CD4-positive, alpha-beta T cell treated with Interleukin-17A for 1 hour (primary cell): ENCODE measurements at places on chromosomes 7 and 10.

DNA sequence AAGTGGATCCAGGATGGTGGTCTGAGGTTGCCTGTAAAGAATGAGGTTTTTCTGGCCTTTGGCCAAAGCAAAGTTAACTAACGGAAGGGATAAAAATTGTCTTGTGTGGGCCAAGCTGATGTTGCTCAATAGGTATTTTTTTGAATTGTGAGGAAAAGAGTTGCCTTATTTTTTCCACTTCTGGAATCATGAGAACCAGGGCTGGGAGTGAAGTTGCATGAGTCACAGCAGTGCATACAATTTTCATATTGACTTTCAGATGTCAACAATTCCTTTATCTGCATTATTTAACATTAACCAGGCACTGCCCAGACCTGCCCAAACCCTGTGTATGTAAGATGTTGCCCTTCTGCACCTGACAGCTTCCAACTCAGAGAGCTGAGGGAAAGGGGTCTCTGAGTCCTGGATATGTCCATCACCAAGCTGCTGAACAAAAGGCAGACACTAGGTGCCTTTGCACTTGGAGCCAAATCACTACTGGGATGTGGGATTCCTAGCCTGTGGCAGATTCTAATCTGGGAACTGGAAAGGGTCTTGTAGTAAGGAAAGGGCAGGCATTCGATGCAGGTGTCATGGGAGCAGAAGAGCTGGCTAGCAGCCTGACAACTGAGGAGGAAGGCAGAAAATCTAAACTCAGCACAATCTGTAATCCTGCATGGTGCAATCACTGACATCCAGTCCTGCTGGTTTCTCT lies 52.3 kb upstream of the SLC35B4 start:
- no peak for DNase-seq

DNA sequence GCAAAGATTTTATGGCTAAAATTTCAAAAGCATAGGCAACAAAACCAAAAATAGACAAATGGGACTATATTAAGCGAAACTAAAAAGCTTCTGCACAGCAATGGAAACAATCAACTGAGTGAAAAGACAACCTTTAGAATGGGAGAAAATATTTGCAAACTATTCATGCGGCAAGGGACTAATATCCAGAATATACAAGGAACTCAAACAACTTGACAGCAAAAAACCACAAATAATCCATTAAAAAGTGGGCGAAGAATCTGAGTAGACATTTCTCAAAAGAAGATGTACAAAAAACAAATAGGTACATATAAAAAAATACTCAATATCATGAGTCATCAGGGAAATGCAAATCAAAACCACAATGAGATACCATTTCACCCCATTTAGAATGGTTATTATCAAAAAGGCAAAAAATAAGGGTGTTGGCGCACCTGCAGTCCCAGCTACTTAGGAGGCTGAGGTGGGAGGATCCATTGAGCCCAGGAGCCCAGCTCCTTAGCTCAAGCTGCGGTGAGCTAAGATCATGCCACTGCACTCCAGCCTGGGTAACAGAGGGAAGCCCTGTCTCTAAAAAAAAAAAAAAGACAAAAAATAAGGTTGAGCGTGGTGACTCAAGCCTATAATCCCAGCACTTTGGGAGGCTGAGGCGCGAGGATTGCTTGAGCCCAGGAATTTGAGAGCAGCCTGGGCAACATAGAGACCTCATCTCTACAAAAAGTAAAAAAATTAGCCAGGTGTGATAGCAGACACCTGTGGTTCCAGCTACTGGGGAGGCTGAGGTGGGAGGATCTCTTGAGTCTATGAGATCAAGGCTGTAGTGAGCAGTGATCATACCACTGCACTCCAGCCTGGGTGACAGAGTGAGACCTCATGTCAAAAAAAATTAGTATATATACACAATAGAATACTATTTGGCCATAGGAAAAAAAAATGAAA lies 4.2 kb upstream of the CCM2 start:
- DNase-seq = peak; percentile 61

GRCh38 chr7:94769724-94770123 lies 113.8 kb upstream of the SGCE start:
- no peak for DNase-seq

DNA sequence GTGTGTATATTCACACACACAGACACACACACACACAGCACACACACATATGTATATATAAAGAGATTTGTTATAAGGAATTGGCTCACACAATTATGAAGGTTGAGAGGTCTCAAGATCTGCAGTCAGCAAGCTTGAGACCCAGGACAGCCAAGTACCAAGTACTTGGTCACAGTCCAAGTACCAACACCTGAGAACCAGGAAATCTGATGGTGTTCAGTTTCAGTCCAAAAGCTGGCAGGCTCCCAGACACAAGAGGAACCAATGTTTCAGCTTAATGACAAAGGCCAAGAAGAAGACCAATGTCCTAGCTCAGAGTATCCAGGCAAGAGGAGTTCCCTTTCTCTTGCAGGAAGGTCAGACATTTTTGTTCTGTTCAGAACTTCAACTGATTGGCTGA lies 780.2 kb downstream of the MAGI2 start:
- DNase-seq = no peak

GRCh38 chr10:22911889-22912762 lies 15.7 kb upstream of the ARMC3 start:
- DNase-seq = no peak

DNA sequence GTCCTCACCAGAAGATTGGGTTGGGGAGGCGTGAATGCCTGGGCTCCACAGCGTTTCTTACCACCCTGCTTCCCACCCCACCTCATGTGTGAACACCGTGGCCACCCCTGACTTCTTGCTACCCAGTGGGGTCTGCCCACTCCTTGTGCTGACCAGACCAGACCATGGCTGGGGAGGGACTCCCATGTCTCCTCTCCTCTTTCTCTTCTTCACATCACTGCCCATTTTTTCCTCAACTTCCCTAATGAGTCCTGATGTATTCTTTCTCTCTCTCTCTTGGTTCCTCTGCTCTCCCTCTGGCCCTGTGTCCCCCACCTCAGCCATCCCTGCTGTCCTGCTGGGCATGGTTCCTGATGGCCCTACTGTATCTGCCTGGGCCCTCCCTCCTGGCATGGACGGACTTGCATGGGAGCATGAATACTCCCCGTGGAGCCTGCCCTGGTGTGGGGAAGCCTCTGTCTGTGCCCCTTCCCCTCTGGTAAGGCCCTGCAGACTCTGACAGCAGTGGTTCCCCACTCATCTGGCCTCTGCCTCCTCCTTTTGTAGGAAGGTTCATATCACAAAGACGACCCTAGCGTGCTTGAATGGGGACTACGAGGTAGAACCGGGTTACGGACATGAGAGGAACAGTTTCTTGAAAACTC lies 85.5 kb downstream of the ADCY1 start:
- no peak for DNase-seq

GRCh38 chr7:139571190-139571589 lies 47.7 kb downstream of the CLEC2L start:
- DNase-seq = no peak

GRCh38 chr10:14555807-14556206 lies 218.9 kb downstream of the FAM107B start:
- no peak for DNase-seq

- no peak for DNase-seq
Measured at GRCh38 chr10:112915590-112916572, 34.2 kb upstream of the TCF7L2 start.

- no peak for DNase-seq
Measured at GRCh38 chr10:85575441-85575840, 791.2 kb downstream of the GRID1 start.

DNA sequence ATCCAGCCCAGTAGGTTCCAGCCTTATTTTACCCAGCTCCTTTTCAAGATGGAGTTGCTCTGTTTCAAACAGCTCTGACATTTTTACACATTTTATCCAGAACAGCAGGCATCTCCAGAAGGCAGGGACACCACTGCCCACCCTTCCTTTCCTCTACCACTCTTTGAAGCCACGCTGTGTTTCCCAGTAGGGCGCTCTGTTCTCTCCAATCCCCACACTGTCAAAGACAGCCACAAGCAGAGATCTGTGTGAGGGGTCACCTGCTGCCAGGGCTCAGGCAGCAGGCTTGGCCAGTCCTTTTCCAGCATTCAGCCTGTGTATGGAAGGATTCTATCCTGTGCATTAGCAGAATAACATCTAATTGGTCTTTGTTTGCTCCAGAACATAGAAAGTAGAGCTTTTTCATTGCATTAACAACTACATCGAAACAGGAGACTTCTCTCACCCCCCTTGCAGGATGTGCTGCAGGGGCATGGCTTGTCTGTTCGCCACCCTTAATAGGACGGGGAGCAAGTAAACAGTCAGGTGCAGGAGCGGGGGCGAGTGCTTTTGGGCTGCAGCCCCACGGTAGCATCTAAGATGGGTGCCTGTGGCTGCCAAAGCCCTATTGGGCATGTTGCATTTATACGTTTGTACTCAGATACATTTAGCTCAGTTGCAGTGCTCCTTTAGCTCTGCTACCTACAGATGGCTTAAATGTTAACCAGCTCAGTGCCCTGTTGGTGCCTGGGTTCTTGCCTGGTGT lies 326.1 kb downstream of the GALNT17 start:
- no peak for DNase-seq

- no peak for DNase-seq
Measured at GRCh38 chr7:149175150-149175549, 20.2 kb upstream of the ZNF282 start.

GRCh38 chr10:11823122-11823988 lies at the start of gene PROSER2:
PROSER2 (plus strand) TSS chr10:11823356; CDS start chr10:11852078, 28,722 bp downstream.
- no peak for DNase-seq

DNA sequence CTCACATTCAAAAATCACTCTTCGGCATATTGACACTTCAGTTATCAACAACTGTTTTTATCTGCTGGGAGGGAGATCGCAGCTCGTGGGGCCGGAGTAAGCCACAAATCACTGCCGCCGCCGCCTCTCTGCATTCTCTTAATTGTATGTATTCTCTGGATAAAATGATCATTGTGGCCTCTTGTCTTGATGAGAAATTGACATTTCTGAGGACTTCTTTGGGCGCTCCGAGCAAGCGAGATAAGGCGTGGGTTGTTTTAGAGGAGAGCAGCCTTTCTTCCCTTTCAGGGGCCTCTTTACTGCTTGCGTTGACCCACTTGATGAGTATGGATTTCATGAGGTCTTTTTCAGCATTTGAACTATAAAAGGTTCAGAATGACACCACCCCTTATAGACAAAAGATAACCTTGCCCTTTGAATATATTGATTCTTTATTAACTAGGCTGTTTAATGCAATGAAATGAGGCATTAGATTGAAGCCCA lies 130.6 kb downstream of the EBF3 start:
- DNase-seq = no peak

- DNase-seq = no peak
Measured at GRCh38 chr7:139494835-139495579, 11.5 kb upstream of the KLRG2 start.

DNA sequence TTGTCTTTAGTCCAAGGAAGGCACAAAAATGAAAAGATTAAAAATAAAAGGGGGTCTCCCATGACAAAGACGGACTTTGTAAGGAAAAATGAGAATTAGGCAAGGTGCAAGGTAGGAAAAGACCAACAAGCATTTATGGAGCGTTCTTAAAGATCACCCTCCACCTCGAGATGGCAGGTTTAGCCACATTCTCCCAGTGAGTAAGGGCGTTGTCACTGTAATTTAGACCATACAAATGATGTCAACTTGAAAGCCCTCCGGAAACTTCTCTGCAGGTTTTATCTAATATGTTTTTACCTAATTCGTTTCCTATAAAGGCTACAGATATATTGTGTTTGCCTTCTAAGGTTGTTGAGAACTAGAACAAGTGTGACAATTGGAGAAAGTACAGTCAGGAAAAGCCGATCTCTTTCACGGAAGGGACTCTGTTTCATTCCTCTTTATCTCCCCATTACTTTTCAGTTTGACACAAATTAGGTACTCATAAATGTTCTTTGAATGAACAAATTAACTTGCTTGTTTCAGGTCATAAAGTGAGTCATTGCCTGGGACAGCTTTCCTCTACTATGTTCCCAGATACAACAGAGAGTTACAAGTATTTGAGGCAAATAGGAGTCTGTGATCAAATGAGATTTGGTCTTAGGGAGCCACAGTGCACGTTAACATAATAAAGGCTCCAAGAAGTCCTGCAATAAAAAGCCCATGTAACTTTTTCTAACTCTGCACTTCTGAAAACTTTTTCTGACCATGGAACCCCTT lies 102.6 kb upstream of the HABP2 start:
- no peak for DNase-seq

DNA sequence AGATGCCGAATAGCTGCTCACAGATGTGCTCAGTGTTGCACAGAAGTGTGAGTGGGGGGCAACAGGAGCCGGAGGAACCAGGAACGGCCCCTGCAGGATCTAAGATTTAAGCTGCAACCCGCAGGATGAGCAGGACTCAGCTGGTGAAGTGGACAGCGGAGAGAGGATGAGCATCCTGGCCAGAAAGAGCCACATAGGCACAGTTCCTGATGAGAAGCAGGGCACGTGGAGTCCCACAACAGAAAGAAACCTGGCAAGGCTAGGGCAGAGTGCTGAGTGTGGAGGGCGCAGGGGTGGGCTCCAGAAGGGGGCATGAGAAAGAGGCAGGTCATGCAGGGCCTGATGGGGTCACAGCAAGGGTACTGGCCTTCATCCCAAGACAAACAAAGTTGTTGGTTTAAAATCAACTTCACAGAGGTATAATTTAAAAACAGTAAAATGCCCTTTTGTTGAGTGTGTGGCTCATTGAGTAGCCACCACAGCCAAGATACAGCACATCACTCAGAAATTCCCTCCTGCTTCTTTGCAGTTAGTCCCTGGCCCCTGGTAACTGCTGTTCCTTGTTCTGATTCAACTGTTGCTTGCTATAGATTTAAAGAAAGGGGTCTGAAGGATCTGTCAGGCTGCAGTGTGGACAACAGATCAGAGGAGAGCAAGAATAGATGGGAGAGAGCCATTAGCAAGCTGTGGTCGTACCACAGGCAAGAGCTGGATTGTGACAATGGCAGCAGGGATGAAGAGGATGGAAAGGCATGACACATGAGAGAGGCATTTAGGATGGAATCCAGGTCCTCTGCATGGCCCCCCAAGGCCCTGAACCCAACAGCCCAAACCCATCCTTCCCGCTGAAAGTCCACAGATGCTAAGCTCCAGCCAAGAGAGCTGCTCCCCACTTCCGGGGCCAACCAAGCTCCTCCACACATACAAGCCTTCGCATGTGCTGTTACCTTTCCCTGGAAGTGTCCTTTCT lies 53.1 kb upstream of the OSBPL3 start:
- DNase-seq = no peak

DNA sequence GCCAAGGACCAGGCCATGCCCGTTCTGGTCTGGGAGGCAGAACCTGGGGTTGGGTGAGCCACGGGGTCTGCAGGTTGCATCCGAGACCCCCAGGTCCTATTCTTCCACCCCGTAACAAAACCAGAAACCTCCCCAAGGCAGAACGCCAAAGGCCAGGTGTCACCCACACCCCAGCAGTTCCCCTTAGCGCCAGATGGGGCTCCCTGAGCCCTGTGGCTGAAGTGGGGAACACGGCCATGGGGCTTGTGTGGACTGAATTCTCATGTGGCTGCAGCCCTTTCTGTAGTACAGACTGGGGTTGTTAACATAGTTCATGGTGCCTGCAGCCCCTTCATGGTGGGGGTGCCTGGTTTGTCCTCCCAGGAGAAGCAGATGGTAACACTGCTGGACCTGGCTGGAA lies 10.2 kb downstream of the BRI3 start:
- DNase-seq = no peak

- DNase-seq = no peak
Measured at GRCh38 chr10:8279598-8279997, 225.1 kb downstream of the GATA3 start.
